Retinal pigment epithelial cell (primary cell): ENCODE measurements at places on chromosomes 11 and 22.
A peak's percentile ranks its signal among the peaks of the same experiment; 100 is the strongest.

GRCh38 chr11:36148701-36149100 is 140.5 kb downstream of the COMMD9 start:
- no peak for DNase-seq

- no peak for DNase-seq
Observed at GRCh38 chr11:23405350-23405937, 545.2 kb upstream of the CCDC179 start.

- no peak for DNase-seq
Observed at GRCh38 chr11:68002575-68002937, 1.3 kb downstream of the UNC93B1 start.

- no peak for DNase-seq
Observed at GRCh38 chr11:44301564-44302271, 8.2 kb downstream of the ALX4 start.

DNA sequence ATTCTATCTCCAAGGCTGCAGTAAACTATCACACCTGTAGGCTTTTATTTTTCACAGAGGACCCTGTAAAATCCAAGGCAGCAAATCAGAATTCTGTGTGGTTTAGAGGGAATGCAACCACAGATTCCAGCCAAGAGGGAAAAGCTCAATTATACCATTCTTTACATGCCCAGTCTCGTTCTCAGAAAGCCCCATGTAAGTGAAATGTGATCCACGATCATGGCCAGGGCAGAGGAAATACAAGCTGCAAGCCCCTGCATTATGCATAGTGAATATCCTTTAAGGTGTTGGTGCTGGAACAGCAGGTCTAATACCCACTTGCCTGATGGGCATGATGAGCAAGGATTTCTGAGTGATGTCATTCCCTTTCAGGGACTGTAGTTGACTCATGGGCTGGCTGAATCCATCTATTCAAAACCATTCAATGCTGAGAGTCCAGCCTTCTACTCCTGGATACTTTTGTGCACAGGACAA is 198.7 kb upstream of the MTMR2 start:
- no peak for DNase-seq

DNA sequence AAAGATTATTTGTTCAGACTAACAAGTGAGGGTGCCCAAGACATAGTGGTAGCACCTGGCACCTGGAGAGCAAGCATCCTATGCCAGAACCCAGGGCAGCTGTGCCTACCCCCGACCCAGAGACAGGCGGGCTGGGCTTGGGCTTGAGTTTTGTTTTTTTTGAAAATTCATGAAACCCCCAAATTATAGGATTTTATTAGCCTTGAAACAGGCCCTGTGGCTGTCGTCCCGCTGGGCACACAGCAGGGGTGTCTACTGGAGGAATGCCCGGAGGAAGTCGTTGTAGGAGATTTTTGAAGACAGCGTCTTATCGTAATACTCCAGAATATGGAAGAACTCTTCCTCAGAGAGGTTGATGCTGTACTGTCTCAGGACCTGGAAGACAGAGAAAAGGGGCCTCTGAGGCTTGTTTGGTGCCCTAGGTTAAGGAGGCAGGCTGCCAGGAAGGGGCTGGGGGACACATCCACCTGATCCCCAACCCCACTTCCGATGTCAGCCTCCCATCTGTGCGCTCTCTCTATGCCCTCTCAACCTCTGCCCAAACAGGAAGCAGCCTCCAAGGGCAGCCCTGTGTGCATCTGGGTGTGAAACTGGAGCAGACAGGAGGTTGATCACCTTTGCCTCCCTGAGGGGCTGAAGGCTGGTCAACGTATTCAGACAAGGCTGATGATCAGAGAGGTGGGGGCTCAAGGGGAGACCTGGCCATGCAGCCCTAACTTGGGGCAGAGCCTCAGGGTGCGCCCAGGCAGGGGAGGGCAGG is 117.0 kb downstream of the MPPED1 start:
- no peak for DNase-seq

DNA sequence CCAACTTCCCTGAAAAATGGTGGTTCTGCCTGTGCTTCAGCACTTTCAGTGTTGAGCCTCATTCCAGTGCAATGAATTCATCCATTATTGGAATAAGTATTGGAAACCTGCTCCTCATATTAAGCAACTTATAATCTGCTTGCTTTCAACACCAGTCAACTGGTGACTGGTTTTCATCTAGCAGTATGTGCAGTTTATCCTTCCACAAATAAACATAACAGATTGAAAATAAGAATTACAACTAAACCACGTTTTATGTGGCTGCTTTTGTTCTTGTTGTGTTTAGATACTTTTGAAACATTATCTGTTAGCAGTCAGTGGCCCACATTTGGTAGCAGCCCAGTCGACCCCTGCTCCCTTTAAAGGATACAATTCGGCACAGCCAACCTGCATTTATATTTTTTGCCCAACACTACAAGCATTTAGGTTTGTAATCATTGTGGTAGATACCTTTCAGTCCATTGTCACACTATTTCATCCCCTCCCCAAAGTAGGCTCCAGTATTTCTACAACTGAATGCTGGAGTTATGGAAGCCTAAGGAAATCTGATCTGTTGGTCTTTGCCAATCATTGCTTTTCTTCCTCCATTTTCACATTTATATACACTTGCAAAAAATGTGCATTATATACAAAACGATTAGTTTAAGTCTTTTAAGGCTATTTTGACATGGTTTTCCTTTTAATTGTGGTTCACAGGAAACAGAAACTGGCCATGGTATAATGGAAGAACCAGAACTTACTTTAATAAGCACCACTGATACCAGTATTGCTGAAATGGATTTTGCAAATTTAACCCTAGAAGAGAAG is 13.1 kb downstream of the TAF1D start:
- no peak for DNase-seq

DNA sequence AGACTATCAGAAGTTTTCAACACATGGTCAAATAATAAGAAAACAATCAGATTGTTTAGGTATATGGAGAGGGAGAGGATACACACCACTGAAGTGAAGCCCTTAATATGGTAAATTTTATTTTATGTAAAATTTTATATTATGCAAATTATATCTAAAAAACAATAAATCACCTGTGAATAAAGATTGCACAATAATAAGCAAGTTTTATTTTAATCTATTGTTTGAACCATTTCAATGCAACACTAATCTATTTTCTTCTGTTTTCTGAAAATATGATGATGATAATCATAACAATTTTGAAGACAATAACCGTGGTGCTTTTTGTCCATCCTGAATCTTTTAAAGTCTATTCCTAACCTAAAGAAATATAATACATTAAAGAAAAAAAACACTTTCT is 1473.5 kb upstream of the TENM4 start:
- DNase-seq: no peak

DNA sequence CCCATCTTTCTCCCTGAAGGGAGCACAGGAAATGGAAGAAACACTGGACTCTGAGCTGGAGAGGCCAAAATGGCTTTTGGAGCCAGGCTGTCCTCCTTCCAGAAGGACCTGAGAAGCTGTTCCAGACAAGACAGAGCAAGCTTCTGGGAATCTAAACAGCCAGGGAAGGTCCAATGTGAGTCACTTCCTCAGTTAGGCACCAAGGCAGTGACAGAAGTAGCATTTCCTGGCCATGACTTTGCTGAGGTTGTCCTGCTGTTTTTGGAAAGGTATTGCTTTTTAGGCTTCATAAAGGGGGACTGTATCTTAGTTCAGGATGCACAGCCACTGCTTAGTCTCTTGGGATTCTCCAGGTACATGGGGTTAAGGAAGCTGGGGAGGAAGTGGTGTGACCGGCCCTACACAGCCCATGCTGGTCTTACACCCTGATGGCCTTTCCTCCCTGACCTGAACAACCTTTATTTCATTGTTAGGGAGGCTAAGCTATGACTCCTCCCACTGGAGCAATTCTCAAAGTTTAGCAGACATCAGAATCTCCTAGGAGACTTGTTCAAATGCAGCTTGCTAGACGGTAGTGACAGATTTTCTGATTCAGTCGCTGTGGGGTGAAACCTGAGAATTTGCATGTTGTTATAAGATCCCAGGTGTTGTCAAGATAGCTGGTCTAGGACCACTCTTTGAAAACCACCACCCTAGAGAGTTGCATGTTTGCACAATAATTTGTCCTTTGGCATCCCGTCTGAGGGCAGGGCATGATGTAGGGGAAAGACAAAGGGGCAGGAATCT is 6.8 kb upstream of the INSC start:
- no peak for DNase-seq

GRCh38 chr11:20158597-20159257 is 1.5 kb downstream of the DBX1 start:
- DNase-seq: no peak

DNA sequence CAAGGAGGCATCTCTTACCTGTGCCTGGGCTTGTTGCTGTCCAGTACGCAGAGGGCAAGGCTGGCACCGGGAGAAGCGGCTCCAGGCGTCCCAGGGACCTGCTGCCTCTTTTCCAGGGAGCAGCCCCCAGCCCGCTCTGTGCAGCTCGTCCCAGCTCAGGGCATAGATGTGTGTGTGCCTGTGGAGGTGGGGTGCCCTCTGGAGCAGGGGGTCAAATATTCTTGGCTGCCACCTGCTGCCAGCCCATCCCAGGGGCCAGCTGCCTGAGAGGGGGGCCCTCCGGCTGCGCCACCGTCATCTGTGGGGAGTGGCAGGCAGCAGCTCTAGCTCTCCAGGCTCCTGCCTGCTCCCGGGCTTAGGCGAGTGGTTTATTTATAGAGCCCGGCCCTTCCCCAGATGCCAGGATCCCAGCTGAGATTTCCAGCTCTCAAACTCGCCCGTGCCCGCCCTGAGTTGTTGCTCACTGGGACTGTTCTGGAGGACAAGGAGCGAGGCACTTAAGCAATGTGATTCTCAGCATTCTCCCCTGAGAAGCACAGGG is 87.5 kb downstream of the RTL6 start:
- no peak for DNase-seq

DNA sequence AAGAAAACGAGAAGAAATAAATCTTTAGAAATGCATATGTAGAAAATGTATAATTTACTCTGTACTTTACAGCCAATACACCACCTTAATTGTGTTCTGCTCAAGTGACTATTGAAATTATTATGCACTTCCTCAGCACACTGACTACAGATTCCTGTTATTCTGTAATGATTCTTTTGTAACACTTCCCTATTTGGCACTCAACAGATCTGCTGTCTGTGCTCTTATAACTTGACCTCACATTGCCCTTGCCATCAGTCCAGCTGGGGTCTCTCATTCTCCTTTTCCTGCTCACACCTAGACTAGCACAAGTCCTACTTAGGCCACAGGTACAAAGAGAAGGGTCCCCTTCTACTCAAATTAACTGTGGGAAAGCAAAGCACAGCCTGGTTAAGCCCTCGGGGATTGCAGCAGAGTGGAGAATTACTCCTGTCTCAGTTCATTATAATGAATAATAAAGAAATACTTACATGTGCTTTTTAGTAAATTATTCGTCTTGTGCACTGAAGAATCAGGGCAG is 860.4 kb downstream of the OPCML start:
- DNase-seq: no peak

DNA sequence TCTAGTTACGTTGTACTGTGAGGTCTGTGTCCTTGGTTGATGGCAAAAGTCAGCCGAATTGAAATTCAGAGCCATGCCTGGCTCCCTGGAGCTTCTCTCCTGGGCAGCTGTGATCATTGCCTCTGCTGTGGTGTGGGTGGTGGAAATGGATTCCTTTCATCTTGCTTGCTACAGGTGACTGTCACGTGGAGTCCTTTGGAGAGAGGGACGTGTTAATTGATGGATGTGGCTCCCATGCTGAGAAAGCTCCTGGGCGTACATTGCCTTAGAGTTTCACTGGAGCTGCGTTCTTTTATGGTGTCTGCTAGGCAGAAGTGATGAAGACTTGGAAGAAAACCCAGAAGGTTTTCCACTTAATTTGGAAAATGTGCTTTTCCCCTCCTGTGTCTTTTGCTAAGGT is 41.9 kb upstream of the PPP6R3 start:
- no peak for DNase-seq

- no peak for DNase-seq
Observed at GRCh38 chr11:59271247-59271755, 58.6 kb upstream of the MPEG1 start.

GRCh38 chr11:115990004-115990447 is 485.8 kb upstream of the CADM1 start:
- no peak for DNase-seq

GRCh38 chr11:359181-359714 is 10.1 kb upstream of the B4GALNT4 start:
- no peak for DNase-seq

DNA sequence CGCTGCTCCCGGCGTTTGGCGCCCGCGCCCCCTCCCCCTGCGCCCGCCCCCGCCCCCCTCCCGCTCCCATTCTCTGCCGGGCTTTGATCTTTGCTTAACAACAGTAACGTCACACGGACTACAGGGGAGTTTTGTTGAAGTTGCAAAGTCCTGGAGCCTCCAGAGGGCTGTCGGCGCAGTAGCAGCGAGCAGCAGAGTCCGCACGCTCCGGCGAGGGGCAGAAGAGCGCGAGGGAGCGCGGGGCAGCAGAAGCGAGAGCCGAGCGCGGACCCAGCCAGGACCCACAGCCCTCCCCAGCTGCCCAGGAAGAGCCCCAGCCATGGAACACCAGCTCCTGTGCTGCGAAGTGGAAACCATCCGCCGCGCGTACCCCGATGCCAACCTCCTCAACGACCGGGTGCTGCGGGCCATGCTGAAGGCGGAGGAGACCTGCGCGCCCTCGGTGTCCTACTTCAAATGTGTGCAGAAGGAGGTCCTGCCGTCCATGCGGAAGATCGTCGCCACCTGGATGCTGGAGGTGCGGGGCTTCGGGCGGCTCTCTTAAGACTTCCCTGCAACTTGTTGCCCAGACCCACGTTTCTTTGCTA is at the start of gene CCND1:
Gene CCND1, plus strand, starts transcription at position 162 of the 587 bp plus-strand sequence. Its CDS starts 158 bp downstream, at position 320.
- DNase-seq: peak; percentile 78

DNA sequence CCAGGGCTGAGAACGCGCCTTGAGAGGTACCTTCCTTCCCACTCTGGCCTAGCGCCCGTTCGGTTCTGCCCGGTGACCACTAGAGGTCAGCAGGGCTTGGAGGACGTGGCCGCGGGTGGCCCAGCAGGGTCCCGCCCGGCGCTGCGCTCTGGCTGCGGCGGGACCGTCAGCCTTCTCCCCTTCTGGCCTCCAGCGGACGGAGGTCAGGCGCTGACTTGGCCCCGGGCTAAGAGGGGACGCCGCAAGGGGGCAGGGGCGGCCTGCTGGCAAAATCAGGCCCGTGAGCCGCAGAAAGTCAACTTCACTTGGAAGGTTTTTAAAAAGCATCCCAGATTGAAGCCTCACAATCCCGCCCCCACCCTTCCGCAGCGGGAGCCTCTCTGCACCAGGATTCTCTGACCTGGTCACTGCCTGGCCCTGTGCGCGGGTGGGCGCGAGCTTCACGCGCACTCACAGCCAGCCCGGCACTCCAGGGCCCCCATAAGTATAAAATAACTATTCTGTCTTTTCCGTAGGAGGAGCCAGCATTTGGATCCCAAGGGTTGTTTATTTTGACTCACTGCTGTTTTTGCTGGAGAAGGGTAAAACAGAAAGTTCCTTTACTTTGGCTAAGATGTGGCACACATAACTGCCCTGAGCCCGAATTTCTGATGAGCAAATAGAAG is 23.2 kb upstream of the ZBTB16 start:
- DNase-seq: no peak

DNA sequence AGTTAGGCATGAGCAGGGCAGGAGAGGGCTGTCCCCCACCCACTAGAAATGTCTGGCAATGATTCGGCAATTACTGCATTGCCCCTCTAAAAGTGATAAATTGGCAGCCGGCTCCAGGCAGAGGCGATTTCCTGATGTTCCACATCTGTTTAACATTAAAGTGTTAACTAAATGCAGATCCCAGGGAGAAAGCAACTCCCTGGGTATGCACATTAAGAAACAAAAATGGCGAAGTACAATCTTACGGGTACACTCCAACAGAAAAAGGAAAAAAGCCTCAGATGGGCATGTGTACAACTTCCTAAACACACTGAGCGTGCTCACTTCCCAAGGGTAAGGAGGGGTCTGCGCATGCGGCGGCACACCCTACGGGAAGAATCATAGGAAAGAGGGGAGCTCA is 314.4 kb downstream of the CASP12 start:
- DNase-seq: no peak
